ENCODE measurements at places on chromosomes 7 and 10.

GRCh38 chr7:31466036-31466435 is 47.9 kb upstream of the ITPRID1 start:
- DNase-seq: no peak

GRCh38 chr10:97333601-97334369 is 744 bp downstream of the FRAT2 start:
- DNase-seq: peak; percentile 28

- DNase-seq: no peak
These were observed 44.0 kb downstream of the PLXNA4 start for GRCh38 chr7:132532281-132532680.

DNA sequence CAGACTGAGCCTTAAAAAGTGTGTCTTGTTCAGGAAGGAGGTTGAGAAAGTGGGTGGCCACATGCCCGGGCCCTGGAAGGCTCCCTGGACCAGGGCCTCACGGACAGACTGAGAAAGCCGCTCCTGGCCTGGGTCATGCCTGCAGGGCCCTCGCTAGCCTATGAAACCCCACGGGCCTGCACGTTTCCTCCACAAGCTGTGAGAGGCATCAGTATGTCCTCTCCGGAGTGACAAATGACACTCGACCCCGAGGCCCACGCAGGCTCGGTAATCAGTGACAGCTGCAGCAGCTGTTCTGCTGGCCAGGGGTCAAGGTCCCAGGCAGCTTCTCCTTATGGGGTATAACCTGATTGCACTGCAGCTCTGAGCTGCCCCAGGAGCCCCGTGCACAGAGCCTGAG is 47.6 kb downstream of the ASB13 start:
- DNase-seq: no peak

DNA sequence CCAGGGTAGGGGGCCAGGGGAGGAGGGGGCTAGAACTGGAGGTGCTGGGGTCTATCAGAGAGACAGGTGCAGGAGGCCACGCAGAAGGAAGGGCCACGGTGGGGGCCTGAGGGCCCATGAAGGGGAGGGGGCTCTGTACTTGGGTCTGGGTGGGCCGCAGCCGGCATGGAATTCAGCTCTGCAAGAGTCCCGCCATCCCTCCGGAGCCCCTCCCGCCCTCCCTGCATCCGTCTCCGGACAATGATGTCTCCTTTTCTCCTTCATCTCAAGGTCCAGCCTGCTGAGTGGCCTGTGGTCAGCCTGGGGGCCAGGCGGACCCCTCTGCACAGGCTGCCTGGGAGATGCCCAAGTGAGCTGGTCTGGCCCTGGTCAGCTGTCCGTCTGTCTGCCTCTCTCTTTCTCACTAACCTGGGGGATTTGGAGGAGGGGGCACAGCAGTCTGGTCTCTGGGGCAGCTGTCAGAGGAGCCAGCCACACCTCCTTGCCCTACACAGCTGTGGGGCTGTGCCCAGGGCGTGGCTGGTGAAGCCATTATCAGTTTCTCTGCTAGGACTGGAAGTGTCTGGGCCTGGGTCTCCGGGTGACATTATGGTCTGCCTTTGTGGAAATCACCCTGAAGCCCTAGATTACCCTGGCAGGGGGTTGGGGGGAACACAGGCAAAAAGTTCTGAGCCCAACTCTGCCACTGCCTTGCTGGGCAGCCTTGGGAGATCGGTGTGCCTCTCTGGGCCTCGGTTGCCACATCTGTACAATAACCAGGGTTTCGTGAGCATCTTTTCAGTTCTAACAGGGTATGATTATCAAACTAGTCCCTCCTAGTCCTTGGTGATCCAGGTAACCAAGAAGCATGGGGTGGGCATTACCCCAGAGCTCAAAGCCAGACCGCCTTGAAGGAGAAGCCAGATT is 19.0 kb upstream of the HSPB1 start:
- DNase-seq: no peak

DNA sequence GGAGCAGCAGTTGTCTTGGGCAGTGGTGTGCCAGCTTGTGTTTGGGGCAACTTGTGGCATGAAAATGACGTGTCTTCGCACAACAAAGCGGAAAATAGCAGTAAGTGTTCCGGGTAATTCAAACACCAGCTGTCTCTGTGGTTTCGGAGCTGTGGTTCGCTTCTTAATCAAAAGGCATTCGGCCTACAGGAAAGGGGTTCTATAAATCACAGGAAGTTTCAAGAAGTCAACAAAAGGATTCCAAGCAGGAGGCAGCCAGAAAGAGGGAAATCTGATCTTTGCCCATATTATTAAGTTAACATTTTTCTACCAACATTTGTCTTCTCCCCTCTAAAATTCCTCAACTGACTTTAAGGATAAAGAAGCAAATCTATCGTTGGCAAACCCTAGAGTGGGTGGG is 353.4 kb downstream of the FGFR2 start:
- no peak for DNase-seq

- no peak for DNase-seq
These were observed 669.8 kb upstream of the POT1 start for GRCh38 chr7:125599387-125599786.

DNA sequence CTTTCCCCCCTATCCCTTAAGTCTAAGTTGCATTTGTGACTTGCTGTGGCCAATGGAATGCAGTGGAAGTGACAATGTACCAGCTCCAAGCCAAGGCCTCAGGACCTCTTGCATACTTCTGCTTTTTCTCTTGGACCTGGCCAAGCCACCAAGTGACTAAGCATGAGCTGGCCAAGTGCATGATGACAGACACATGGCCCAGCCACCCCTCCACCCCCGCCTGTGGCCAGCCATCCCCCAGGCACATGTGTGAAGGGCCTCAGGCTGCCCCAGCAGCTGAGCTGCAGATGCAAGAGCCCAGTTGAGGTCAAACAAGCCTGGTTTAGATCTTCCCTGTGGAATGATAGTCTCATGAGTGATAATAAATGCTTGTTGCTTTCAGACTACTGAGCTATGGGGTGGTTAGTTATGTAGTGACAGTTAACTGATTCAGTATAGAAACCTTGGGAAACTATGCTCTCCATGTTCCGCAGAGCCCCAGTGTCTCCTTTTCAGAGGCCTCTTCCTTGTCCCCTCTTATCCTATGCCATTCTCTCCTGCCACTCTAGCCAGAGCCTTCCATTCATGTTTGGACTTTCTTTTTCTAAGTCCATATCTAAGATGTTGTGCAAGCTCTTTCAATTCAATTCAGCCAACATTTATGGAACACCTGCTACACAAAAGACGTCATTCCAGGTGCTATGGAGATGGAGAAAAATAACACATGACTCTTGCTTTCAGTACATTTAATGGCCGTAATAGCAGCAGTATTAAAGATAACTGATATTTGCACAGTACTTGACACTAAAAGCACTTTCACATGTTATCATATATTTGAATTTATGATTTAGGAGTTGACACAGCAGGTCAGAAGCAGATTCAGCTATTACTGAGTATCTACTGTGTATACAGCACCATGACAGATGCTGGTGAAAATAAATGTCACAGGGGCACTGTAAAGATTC is 55.5 kb upstream of the LOXL4 start:
- peak; percentile 4 for DNase-seq

- DNase-seq: no peak
These were observed 92.4 kb upstream of the KLF6 start for GRCh38 chr10:3877211-3878000.

DNA sequence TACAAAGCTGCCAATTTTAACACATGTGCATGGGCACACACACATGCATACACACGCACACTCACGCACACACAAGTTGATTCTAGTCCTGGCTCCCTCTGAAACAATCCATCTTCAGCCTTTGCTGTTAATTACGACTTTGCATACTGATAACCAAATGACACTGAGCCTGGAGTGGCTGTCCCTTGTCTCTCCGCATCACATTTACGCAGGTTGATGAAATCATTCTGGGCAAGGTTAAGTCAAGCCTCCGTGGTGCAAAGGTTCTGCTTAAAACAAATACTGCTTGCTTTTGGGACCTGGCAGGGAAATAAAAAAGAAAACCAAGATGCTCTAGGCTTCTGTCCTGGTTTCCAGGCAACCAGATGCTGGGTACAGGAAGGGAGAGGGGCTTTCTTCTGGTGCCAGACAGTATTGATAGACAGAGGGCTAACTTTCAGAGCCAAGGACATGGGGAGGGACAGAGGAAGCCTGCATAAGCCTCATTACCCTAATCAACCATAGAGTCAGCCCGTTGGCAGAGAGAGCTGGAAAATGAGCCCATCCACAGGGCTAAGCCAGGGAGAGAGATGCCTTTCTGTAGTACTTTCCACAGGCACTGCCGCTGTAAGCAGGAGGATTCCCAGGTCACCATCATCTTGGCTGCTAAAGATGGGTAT is 233.0 kb downstream of the WDR11 start:
- DNase-seq: no peak

- no peak for DNase-seq
These were observed 10.6 kb downstream of the RPA3 start for GRCh38 chr7:7707806-7708205.

GRCh38 chr10:20274571-20274970 is 458.3 kb downstream of the PLXDC2 start:
- no peak for DNase-seq

DNA sequence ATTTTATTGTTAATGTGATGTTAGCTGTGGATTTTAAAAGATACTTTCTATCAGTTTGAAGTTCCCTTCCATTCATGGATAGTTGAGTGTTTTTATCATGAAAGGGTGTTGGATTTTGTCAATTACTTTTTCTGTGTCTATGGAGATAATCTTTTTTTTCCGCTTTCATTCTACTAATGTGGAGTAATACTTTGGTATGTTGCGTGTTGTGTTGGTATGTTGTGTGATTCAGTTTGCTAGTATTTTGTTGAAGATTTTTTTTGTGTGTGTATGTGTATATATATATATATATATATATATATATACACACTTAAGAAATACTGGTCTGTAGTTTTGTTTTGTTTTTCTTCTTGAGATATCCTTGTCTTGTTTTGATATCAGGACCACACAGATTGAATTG is 100.3 kb downstream of the CCSER2 start:
- DNase-seq: no peak

GRCh38 chr10:33125111-33125510 is 167.1 kb upstream of the ITGB1 start:
- DNase-seq: no peak

DNA sequence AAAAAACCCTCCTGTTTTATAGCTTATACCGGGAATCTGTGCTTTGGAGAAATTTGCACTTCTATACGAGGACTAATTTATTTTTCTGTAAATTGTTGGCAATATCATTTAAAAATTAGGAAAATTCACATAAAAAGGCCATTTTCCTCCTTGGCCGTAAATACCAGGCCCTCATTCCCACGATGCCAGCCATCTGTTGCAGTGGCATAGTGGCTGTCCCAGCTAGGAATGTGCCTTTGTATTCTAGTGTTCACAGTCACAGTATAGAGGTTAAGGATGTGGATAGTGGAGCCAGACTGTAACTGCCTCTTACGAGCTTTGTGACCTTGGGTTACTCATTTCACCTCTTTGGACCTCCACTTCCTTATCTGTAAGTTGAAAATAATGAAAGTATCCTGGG is 312.5 kb downstream of the GPR158 start:
- DNase-seq: no peak

GRCh38 chr10:106577266-106577665 is 587.2 kb downstream of the SORCS1 start:
- no peak for DNase-seq

DNA sequence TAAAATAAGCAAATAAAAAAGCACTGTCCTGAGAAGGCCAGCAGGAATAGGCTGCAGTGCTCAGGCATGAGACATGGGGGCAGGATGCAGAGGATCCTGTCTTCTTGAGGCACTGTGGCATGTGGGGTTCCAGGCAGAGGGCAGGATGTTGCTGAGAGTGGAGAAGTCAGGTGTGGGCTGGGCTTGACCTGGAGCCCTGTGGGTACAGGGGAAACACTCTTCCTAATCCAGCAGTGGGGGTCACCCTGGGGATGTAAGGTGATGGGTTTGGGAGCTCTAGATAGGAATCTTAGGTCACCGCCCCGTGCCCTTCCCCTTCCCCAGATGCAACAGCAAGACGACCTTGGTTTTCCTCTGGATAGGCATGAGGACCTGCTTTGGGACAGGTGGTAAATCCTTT is 13.6 kb downstream of the SUMF2 start:
- no peak for DNase-seq

DNA sequence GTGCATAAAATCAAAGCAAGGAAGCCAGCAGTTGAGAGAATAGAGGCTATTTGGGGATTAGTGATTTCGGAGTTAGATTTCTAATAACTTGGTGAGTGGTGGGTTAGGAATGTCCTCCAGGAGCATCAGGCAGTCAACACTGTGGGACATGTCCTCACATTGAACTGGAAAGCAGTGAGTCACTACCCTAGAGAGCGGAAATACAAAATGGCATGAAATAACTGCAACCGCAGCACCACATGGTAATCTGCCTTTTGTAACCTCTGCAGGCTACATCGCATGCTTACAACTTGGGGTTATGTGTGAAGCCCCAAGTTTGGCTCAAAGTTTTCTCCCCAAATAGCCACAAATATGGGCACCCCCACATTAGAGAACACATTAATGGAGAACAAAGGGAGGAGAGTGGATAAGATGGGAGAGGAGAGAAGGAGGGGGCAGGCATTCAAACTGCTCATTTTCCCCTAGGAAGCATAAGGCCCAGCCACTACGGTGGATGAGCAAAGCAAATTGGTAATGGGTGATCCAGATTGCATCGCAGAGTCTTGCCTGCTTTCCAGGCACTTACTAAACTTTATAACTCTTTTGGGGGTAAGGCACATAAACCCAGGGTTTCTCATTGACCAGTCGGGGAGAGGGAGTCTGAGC is 22.0 kb upstream of the SLF2 start:
- no peak for DNase-seq

- no peak for DNase-seq
These were observed 187.9 kb downstream of the CDC14C start for GRCh38 chr7:49112222-49112621.

DNA sequence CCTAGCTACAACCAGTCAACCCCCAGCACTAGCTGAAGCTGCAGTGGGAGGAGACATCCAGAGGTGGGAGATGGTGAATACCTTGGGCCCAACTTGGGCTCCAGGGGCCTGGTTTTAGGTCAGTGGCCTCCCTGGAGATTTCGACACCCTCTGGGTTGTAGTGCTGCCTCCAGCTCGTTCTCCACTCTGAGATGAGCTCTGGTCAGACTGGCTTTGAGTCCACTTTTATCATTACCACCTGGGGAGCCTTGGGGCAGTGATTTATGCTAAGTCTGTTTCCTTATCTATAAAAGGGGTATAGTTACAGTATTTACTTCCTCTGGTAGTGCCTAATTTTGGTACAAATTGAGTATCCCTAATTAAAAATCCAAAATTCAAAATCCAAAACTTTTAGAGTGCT is 22.8 kb downstream of the PPIA start:
- DNase-seq: no peak

DNA sequence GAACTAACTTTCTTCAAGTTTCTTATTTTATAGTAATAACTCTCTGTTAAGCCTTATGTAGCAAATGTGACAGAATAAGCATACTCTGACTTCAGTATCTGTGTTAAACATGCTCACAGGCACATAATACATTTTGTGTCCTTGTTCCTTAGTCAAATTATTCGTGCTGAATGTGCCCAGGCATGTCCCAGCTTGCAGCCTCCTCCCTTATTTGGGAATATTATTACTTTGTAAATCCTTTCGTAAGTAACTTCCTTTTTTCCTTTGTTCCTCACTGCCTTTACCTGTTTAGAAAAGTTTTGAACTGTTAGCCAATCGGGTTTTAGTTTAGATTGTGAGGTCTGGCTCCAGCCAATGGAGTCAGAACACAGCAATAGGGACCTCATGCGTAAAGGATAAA is 46.9 kb downstream of the GALNT11 start:
- no peak for DNase-seq
